ENCODE measurements at places on chromosomes 12 and 14. TPM values are rescaled to one million over a fixed set of nuclear protein-coding genes. Genes with fewer than 3 reads are reported as not detected.
A peak's percentile ranks its signal among the peaks of the same experiment; 100 is the strongest.

GALNT16 gene
- not detected for total RNA-seq

- H3K4me3 ChIP-seq, result peak overlapping the region; percentile 81
- DNase-seq, result peak; percentile 68
- no peaks in the 10 kb centered on the region for H3K27me3 ChIP-seq
- peaks cover 38% of the 10 kb centered on the region for H3K4me1 ChIP-seq
Observed at GRCh38 chr14:64702493-64703394, 1.5 kb upstream of the PLEKHG3 start.

P2RX7 gene
- total RNA-seq, result 1.3 TPM

DNA sequence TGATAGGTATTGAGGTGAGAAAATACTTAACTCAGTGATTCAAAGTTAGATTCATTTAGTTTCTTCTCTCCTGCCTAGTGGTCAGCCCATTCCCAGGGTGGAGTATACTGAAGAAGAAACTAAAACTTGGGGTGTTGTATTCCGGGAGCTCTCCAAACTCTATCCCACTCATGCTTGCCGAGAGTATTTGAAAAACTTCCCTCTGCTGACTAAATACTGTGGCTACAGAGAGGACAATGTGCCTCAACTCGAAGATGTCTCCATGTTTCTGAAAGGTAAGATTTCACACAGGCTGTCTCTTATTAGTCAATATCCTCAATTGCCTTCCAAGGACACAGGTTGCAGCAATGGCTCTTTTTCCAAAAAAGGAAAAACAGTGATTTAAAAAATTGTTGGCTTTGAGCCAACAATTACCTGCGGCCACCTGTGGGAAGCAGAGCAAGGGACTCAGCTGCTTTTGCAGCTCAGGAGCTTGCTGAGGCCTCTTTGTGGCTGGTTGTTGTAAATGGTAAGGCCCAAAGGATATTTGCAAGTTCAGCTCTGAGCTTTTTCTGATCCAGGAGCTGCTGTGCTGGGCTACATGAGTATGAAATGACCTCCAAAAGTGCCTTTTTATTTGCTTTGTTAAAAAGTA, 33.9 kb downstream of the TPH2 start:
- H3K4me3 ChIP-seq, result no peak overlapping the region
- H3K4me1 ChIP-seq, result no peaks in the 10 kb centered on the region
- H3K27me3 ChIP-seq, result peaks cover 26% of the 10 kb centered on the region
- no peak overlapping the region for H3K27ac ChIP-seq
- H3K36me3 ChIP-seq, result peaks cover 15% of the 10 kb centered on the region
- peak; percentile 6 for DNase-seq

- peaks cover 46% of the 10 kb centered on the region for H3K27me3 ChIP-seq
- no peak for DNase-seq
- H3K27ac ChIP-seq, result no peak overlapping the region
- H3K4me3 ChIP-seq, result no peak overlapping the region
- no peaks in the 10 kb centered on the region for H3K4me1 ChIP-seq
Observed at GRCh38 chr12:48441069-48441468, 31.3 kb upstream of the ANP32D start.

ANO2 gene
- total RNA-seq, result not detected

- H3K27ac ChIP-seq, result no peak overlapping the region
- no peaks in the 10 kb centered on the region for H3K4me1 ChIP-seq
- H3K36me3 ChIP-seq, result peaks cover 11% of the 10 kb centered on the region
- H3K4me3 ChIP-seq, result no peak overlapping the region
Observed at GRCh38 chr12:2324387-2324786, 271.6 kb downstream of the CACNA1C start.

TDG gene
- 31.6 TPM for total RNA-seq

- H3K27ac ChIP-seq, result no peak overlapping the region
- no peak for DNase-seq
- no peaks in the 10 kb centered on the region for H3K4me1 ChIP-seq
- peak overlapping the region; percentile 44 for H3K4me3 ChIP-seq
- no peaks in the 10 kb centered on the region for H3K36me3 ChIP-seq
Observed at GRCh38 chr14:90062822-90063539, 1.2 kb downstream of the KCNK13 start.

GRCh38 chr12:96193725-96194575, at the start of gene ELK3:
Gene ELK3, plus strand, starts transcription at chr12:96194375.
- no peaks in the 10 kb centered on the region for H3K27me3 ChIP-seq
- DNase-seq, result peak; percentile 73
- peak within 1 kb of the TSS; percentile 98 for H3K27ac ChIP-seq
- peak within 1 kb of the TSS; percentile 95 for H3K4me3 ChIP-seq
- peaks cover 10% of the 10 kb centered on the region for H3K4me1 ChIP-seq

DNA sequence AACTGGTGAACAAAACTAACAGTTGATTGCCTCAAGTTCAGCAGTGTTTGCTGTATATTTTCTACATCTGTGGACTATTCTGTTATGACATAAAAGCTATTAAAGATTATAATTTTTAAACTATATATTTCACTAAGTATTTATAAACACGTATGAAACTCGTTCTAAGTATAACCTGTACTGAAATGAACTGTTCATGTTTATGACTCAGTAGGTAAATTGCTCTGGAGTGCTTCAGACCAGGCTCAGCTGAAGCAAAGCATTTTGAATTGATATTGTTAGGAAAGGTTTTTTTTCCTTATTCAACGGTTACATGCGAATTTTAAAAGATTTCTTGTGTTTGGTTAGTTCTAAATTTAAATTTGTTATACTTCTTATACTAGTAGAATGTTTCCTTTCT, 151.3 kb downstream of the RAD51B start:
- no peaks in the 10 kb centered on the region for H3K4me1 ChIP-seq
- no peak for DNase-seq
- H3K4me3 ChIP-seq, result no peak overlapping the region
- no peaks in the 10 kb centered on the region for H3K27me3 ChIP-seq
- no peak overlapping the region for H3K27ac ChIP-seq
- H3K36me3 ChIP-seq, result peaks cover 6% of the 10 kb centered on the region

DNA sequence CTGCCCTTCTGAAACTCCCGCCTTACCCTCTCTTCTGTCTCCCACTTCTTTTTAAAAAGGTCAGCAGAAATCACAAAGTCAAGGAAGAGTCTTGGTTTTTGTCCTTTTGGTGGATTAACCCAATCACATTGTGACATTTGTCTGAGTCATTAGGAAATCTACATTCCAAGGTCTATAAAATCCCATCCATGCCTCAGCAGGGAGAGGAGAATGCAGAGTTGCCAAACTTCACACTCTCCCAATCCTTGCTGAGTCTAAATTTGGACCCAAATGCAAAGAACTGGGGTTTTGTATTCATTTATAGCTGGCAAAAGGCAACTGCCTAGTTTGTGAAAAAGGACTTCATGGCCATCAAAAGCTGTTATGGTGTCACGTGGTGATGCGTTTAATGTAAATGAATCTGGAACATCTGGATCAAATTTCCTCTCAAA, 67.9 kb downstream of the TMEM30B start:
- no peak overlapping the region for H3K27ac ChIP-seq
- H3K4me1 ChIP-seq, result no peaks in the 10 kb centered on the region

GRCh38 chr14:75051556-75051899, 261 bp upstream of the MLH3 start:
- no peaks in the 10 kb centered on the region for H3K27me3 ChIP-seq
- H3K27ac ChIP-seq, result peak overlapping the region; percentile 95
- H3K4me3 ChIP-seq, result peak overlapping the region; percentile 83
- peaks cover 20% of the 10 kb centered on the region for H3K36me3 ChIP-seq
- no peak for DNase-seq

LRTM2 gene
- not detected for total RNA-seq

RNF212B gene
- total RNA-seq, result not detected

GRCh38 chr14:23146351-23146910, 27.4 kb upstream of the CEBPE start:
- peak overlapping the region; percentile 36 for H3K27ac ChIP-seq
- H3K36me3 ChIP-seq, result no peaks in the 10 kb centered on the region
- no peak for DNase-seq
- H3K27me3 ChIP-seq, result no peaks in the 10 kb centered on the region
- H3K4me3 ChIP-seq, result no peak overlapping the region

GRCh38 chr12:115897729-115898128, 379.8 kb downstream of the MED13L start:
- DNase-seq, result no peak
- no peaks in the 10 kb centered on the region for H3K36me3 ChIP-seq
- H3K27ac ChIP-seq, result no peak overlapping the region
- H3K27me3 ChIP-seq, result peaks cover 66% of the 10 kb centered on the region
- no peaks in the 10 kb centered on the region for H3K4me1 ChIP-seq

MMP17 gene
- 5.4 TPM for total RNA-seq

DNA sequence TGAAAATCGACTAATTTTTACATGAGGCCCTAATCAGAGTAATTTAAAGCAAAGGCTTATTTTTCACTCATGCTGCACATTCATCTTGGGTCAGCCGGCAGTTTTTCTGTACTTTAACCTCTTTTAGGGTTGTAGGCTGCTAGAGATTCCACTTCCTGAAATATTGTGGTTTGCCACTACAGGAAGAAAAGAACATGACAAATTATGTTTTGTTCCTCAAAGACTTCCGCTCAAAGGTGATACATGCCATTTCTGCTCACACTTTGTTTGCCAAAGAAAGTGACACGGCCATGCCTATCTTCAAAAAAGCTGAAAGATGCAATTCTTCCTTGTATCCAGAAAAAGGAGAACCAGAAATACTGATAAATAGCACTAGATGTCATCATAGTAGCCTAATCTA, 183.4 kb upstream of the PPFIA2 start:
- H3K27ac ChIP-seq, result no peak overlapping the region
- no peaks in the 10 kb centered on the region for H3K27me3 ChIP-seq
- H3K36me3 ChIP-seq, result peaks cover 6% of the 10 kb centered on the region
- no peak for DNase-seq
- no peaks in the 10 kb centered on the region for H3K4me1 ChIP-seq

GRCh38 chr12:19978193-19978592, 390.1 kb upstream of the PDE3A start:
- no peak overlapping the region for H3K4me3 ChIP-seq
- H3K27me3 ChIP-seq, result no peaks in the 10 kb centered on the region
- no peaks in the 10 kb centered on the region for H3K4me1 ChIP-seq
- H3K27ac ChIP-seq, result no peak overlapping the region
- H3K36me3 ChIP-seq, result no peaks in the 10 kb centered on the region
- peak; percentile 42 for DNase-seq

- H3K4me1 ChIP-seq, result peaks cover 38% of the 10 kb centered on the region
- no peak overlapping the region for H3K4me3 ChIP-seq
- H3K36me3 ChIP-seq, result no peaks in the 10 kb centered on the region
Observed at GRCh38 chr14:61553730-61554641, 141.3 kb upstream of the HIF1A start.

CLECL1 gene
- total RNA-seq, result not detected

DNA sequence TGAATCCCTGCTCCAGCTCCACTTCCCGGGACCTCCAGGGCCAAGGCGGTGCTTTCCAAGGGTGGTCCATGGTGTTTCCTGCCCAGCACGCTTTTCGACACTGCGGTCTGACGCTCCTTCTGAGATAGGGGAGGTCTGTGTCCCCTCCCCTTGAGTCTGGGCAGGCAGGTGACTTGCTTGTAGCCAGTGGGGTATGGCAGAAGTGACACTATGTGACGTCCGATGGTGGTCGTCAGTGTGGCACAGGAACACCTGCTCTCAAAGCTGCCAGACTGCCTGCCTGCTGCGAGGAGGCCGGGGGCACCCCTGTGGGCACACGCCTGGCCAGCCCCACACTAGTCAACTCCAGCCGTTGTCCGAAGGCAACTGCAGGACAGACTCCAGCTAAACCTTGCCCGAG, 16.0 kb upstream of the TRAF3 start:
- no peaks in the 10 kb centered on the region for H3K4me1 ChIP-seq
- no peak overlapping the region for H3K4me3 ChIP-seq
- DNase-seq, result no peak
- no peak overlapping the region for H3K27ac ChIP-seq
- peaks cover 8% of the 10 kb centered on the region for H3K36me3 ChIP-seq

OTOGL gene
- not detected for total RNA-seq

BDKRB1 gene
- total RNA-seq, result 0.51 TPM

DNA sequence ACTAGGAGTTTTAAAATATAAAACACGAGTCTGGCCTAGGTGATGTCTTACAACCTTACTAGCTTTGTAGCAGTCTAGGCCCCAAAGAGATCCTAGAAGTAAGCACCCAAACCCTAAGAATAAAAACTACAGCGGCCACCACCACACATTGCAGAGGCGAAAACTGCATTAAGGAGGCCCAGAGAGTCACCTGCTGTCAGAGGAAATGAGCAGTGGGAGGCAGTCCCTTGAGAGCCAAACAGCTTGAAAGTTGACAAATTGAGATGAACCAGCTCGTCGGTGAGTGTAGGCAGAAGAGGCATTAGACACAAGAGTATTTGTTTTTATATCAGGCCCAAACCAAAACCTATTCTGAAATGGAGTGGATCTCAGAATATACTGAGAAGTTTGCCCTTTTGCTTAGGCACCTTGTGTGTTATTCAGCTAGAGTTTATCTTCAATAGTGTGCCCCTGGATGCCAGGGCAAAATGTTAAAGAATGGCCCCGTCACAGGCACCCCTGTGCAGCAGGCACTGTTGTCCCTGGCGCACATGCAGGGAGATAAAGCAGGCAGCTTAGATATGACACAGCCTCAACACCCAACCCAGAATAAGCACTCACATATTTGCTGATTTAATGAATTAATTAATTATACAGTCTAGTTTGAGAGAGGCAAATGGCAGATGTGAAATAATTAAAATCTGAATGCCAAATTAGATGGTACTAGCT, 56.7 kb downstream of the TTC7B start:
- DNase-seq, result no peak
- H3K27ac ChIP-seq, result no peak overlapping the region
- peak overlapping the region; percentile 72 for H3K4me3 ChIP-seq
- no peaks in the 10 kb centered on the region for H3K27me3 ChIP-seq
- H3K4me1 ChIP-seq, result no peaks in the 10 kb centered on the region
- no peaks in the 10 kb centered on the region for H3K36me3 ChIP-seq

- H3K27me3 ChIP-seq, result peaks cover 25% of the 10 kb centered on the region
- H3K4me3 ChIP-seq, result no peak overlapping the region
- H3K4me1 ChIP-seq, result no peaks in the 10 kb centered on the region
Observed at GRCh38 chr14:96637521-96637920, 135.3 kb downstream of the PAPOLA start.

AQP5 gene
- not detected for total RNA-seq

Measured in MCF 10A (cell line).